ENCODE measurements at places on chromosomes 5 and 9.
A peak's percentile ranks its signal among the peaks of the same experiment; 100 is the strongest.

GRCh38 chr9:108643731-108644510 lies 211.9 kb downstream of the ACTL7B start:
- no peak for DNase-seq

GRCh38 chr9:95605101-95605500 lies 88.3 kb upstream of the PTCH1 start:
- no peak for DNase-seq

- no peak for DNase-seq
These were observed 60.4 kb downstream of the USP20 start for GRCh38 chr9:129895376-129896268.

DNA sequence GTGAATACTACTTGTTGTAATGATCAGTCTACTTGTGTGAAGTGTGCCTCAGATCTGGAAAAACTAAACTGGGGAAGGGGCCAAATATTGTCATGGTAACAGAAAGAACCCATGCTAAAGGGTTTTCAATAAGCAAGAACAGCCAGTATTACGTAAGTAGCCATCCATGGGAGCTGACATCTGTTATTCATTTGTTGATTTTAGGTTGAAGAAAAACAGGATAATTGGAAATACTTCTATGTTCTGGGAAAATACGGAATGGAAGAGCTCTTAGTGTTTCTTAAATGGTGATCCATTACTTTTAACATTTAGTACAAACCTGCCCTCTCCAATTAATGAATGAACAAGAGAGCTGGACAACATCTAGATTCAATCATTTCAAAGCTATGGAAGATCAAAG lies 485.8 kb downstream of the NTRK2 start:
- DNase-seq, result no peak

- peak; percentile 79 for DNase-seq
These were observed 41.6 kb downstream of the LPAR1 start for GRCh38 chr9:110996436-110997220.

- DNase-seq, result no peak
These were observed 79.7 kb downstream of the SLF1 start for GRCh38 chr5:94698197-94698596.

- DNase-seq, result no peak
These were observed 121.1 kb upstream of the GNA14 start for GRCh38 chr9:77769246-77769645.

- DNase-seq, result peak; percentile 84
These were observed 295.2 kb downstream of the ARHGAP26 start for GRCh38 chr5:143065185-143065965.

DNA sequence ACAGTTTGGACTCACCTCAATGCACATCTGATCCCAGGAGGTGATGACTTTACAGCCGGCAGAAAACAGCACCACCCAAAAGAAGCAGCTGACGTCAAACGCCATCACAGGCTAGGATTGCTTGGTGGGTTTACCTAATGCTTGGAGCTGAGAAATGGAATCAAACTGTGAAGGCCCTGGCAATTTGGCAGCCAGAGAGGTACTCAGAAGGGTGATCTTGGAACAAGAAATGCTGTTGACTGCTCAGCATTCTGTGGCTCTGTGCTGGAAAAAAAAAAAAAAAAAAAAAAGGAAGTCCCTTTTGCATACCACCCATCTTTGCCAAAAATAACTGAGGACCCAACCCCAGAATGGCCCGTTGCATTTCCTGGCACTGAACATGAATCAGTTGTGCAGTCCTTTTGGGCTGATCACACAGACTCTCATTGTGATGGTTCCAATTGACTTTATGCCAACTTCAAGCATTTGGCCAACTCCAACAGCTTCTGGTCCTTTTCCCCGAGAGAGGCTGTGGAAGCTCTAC lies at the start of gene CD180:
Gene CD180, minus strand, starts transcription at position 263 of the 523 bp plus-strand sequence. Its CDS starts 158 bp downstream, at position 105.
- no peak for DNase-seq

GRCh38 chr5:92885950-92886349 lies 695.1 kb downstream of the NR2F1-AS1 start:
- no peak for DNase-seq

DNA sequence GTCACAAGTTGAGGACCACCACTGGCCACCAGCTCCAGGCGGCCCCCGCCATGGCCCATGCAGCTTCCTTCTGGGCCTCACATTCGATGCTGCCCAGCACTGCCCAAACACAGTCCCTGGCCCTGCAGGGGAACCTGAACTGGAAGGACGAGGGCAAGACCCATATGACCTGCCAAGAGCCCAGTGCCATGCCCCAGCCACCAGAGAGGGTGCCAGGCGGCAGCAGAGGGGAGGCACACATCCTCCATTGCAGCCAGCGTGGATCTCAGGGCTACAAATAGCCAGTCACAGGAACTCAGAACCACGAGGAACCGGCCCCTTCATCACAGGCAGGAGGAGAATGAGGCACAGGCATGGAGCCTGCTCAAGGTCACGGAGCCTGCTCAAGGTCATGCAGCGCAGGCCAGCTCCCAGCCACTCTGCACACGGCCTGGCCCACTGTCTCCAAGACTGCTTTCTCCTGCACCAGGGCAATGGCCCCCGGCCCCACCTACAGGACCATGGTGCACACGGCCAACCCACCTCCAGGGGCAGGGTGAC lies 69.6 kb downstream of the SEMA4D start:
- DNase-seq, result no peak

- no peak for DNase-seq
These were observed 1.2 kb downstream of the CXXC5 start for GRCh38 chr5:139649082-139649991.

DNA sequence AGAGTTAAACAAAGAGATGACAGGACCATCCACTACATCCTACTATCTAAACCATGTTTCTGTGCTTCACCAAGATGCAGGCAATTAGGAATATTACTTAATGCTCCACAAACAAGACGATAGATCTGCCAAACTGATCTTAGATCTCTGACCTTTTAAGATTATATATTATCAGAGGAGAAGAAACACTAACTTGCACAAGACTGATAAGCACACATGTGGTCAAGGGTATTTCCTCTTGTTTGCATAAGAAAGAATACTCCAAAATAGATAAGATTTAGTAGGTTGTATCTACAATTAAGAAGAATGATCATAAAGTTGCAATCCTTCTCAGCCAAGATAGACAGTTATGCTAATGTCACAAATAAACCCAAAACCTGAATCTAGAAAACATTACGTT lies 601.0 kb upstream of the ACO1 start:
- DNase-seq, result no peak

GRCh38 chr5:91379246-91379913 lies 3.7 kb downstream of the ARRDC3 start:
- no peak for DNase-seq

GRCh38 chr5:96315431-96315830 lies 117.6 kb downstream of the PCSK1 start:
- no peak for DNase-seq

- no peak for DNase-seq
These were observed 309.6 kb downstream of the SLIT3 start for GRCh38 chr5:168991311-168991710.

GRCh38 chr9:111662576-111663300 lies 1.3 kb downstream of the GNG10 start:
- DNase-seq, result no peak

DNA sequence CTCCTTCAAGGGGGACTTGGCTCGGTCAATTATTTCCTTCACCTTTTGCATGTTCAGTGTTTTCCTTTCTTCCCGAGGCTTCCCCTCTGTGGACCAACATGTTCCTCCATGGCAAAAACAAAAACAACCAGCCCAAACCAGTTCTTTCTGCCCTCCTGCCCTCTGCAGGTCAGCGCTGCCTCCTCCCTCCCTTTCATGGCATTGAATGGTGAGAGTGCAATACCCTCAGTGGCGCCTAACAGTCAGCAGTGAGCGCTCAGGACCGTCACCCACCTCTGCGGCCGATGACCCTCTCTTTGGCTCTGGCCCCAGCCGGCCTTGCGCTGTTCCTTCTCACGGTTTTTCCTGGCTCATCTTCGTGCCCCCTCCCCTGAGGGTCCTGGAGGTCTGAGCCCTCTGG lies 34.4 kb upstream of the GNE start:
- DNase-seq, result no peak

DNA sequence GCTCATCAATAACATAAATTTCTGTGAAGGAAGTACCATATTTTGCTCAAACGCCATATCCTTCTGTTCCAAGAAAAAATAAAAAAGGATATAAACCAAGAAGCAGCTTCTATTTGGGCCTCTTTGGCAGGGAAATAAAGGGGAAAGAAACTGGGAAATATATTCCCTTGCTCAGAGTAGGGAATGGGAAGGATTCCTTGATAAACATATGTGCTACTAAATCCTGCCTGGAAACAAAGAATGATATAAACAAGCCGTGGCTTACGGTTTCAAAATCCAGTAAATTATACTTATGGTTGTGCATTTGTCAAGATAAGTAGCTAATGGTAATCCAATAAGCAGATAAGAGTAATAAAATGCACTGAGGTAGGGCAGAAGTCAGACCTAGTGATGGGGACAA lies 481.6 kb downstream of the NTRK2 start:
- no peak for DNase-seq

GRCh38 chr5:150398722-150399523 lies 13.8 kb downstream of the CD74 start:
- DNase-seq, result no peak

DNA sequence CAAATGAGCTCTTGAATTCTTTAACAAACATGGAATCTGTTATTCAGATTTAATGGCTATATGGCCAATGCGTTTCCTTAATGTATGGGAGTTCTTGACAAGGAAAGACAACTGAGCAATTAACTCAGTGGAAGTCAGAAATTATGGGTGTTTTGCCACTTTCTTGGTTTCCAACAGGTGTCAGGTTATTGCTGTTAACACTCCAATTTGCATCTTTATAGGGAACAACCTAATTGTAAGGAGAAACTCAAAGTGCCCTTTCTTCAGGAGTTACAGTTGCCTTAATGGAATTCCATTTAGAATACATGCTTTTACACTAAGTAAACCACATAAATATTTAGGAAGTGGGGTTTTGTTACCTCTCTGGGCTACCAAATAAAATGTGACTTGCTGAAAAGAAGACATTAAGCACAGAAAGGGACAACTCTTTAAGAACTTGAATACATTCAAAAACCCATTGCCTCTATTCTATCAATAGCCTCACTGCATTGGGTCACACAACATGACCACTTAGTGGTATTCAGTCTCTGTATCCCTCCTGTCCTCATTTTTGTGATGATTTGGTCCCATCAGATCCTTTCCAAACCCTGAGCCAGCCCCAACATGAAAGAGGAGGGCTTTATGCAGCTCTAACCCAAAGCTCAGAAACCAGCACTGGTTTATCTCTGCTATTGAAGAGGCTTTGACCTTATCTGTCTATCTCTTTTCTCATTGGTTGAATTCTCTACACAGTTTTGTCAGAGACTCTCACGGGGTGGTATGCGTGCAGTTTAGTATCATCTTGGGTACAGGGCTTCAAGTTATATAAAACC lies 118.7 kb downstream of the EDIL3 start:
- DNase-seq, result no peak

GRCh38 chr9:114300153-114300845 lies 22.6 kb upstream of the ORM1 start:
- no peak for DNase-seq

Data from AG09309 (cell line).